ENCODE measurements at places on chromosomes 4 and X.

DNA sequence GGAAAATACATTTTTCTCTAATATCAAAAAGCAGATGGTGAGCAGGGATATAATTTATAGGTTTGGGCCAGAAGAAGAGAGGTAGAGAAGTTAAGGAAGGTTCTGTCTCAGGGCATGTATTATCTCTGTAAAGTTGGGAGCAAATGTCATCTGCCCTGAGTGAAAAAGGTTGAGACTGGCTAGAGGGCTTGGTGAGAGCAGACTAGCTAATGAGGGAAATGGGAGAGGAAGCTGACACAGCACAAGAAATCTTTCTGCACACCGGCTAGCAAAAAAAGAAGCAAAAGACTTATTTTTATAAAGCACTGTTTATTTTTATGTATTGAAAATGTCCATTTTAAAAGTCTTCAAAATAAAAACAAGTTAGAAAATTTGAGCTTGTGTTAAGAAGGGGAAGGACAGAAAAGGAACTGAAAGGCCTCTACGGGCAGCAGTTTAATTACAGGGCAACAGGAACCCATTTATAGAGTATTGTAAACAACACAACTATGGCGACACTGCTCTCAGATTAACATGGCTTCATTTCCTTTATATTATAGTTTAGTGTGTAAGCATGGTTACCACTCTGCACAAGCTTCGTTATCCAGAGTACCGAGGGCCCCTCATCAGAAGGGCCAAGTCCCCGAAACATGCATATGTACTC is 17.4 kb downstream of the CD40LG start:
- no peak for DNase-seq

DNA sequence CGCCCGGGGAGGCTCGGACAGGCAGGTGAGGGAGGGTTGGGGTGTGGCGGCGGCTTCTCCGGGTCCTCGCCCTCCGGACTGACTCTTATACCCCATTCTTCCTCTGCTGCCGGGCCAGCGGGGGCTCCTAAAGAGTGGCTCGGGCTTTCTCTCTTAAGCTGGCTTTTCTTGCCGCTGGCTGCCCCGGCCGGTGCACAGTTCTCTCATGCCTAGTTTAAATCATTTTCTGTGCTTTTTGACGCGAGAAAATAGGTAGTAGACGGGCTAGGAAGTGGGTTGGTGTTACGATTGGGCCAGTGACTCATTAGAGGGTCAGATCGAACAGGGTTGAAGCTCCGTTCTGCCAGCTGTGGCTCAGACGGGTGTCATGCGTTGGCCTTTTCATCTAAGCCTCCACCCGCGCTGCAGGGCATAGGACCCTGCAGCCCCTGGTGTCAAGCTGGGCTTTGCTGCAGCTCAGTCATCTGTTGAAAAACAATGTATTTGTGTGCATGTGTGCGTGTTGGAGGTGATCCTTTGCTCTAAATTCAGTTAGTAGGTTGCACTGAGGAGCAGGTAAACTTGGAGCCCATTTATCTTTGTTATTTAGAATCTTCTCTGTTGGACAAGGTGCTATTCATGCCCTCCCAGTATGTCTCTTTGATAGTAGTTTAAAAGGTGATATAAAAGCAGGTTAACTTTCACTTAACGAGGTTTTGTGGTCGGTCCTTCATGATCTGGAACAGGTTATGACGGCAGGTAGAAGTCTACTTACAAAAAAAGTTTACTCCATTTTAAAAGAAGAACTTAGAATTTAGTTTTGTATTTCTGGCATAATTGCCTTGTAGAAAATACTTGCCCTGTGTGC is 802 bp downstream of the BMP2K start:
- peak; percentile 21 for DNase-seq

DNA sequence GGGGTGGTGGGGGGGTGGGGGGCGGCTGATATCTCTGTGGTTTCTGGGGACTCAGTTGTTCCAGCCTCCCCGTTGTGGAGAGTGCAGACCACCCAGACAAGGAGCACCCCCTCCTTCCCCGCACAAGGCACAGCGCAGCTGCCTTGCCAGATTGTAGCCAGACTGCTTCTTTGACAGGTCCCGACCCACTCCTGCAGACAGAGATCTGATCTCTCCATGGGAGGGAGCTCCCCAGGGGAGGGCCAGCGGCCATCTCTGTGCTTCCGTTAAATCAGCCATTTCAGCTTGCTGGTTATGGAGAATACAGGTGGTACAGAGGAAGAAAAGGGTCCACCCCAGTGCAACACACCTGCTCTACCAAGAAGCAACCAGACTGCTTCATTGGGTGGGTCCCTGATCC is 80.8 kb downstream of the FGF16 start:
- DNase-seq = no peak

DNA sequence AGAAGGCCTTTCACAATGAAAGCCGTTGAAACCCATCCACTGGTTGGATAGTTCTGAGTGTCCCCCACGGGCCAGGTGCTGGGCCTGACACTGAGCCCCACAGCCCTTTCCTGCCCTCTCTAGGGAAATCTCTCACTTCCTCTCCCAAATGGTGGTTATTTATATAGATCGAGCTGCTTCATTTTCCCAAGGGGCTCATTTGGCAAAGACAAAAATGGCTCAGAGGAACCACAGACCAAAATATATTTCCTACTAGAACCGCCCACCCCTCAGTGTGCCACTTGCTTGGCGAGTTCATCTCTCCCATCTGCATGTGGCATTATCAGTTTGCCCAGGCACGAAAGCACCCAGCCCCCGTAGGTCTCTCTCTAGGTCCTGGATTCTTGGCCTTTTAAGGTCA is 53.3 kb upstream of the STIM2 start:
- no peak for DNase-seq

GRCh38 chr4:23835774-23836478 is 53.9 kb downstream of the PPARGC1A start:
- DNase-seq = no peak

Measured in posterior cingulate gyrus (tissue), 11 donors.